ENCODE measurements at places on chromosomes 7 and 10.

GRCh38 chr7:100247152-100247757 lies 27.5 kb downstream of the PVRIG start:
- no peak for DNase-seq

DNA sequence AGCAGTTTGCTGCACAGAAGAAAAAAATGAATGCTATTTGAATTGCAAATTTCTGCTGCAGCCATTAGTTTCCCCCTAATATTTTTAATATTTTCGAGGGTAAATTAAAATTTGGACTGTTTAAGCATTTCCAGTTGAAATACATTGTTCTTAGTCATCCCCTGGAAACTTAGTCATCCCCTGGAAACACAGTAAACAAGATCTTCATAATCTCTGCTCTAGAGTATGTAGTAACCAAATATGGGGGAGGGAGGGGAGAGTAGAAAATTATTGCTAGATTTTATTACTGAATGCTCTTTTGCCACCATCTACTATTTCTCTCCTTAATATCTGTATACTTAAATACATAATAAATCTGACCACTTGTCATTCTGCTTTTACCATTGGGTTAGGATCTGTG lies 1053.3 kb downstream of the SORCS1 start:
- DNase-seq: no peak

- DNase-seq: no peak
Observed at GRCh38 chr7:111108496-111108895, 17.6 kb downstream of the LRRN3 start.

DNA sequence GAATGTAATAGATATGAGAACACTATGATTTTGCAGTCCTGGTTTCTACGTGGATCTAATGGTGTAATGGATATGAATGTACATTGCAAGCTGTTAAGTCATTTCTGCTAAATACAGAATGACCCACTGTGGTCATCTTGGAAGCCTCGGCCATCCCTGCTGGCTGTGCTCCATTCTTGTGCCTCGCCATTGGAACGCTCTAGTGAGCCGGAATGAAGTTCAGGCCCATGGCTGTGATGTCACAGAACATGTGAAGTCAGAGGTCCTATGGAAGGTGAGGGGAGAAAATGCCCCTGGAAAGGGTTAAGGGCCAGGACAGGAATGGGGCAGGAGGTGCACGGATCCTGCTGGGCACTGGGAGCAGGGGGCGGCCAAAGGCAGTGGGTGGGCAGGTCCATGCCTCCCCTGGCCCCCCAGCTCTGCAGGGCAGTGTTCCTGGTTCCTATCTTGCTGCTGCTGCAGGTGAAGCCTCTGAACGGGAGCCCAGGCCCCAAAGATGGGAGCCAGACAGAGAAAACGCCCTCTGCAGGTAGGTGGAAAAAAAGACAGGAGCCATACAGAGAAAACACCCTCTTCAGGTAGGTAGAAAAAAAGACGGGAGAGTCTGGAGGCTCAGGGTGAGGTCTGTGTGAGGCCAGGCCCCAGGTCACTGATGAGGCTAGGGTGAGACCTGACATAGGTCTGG lies at the start of gene LLCFC1:
TSS of gene LLCFC1 (plus strand) at position 259 of the 685 bp plus-strand sequence. CDS start at position 397, 138 bp downstream.
- DNase-seq: no peak

DNA sequence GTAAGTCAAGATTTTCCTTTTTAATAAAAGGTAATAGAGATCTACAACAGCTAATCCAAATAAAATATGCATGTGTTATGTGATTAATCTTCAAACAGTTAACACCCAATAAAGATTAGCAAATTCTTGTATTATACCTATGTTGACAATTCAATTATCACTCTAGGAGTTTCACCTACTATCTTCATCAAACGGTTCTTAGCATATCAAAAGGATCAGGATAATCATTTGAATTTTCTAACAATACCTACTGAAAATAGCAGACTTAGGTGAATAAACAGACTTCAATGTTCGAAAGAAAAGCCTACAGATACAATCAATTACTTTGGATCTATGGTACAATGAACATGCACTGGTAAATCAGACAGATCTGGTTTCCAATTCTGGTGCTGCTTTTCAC lies 268.3 kb downstream of the CACNA2D1 start:
- DNase-seq: no peak
